ENCODE measurements at places on chromosomes 13 and 19. TPM values are rescaled to one million over a fixed set of nuclear protein-coding genes. Genes with fewer than 3 reads are reported as not detected.
A peak's percentile ranks its signal among the peaks of the same experiment; 100 is the strongest.

DNA sequence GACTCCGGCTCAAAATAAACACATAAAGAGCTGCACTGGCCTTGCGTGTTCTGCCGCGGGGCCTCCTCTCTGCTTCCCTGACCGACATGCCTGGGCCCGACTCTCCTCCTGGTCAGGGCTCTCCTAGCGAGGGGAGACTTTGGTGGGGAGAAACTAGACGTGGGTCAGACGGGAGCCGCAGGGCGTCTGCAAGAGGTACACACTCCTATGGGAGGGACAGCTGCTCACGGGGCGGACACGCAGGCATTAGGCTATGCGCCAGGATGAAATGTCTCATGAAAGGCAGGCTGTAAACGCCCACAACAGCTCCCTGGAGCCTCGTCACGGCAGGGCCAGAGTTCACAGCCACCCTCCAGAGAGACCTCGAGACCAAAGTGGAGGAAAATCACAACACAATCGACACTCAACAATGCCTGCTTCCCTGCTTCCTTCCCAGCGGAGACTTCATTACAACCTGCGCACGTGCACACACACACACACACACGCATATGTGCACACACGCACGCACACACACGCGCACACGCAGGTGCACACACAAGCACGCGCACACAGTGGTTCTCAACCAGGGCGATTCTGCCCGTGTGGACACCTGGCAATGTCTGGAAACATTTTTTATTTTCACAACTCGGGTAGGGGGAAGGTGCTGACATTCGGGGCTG is 5.8 kb downstream of the SLC39A3 start:
- H3K4me3 ChIP-seq = no peak overlapping the region
- H3K27me3 ChIP-seq = no peaks in the 10 kb centered on the region
- H3K4me1 ChIP-seq = no peaks in the 10 kb centered on the region
- H3K27ac ChIP-seq = no peak overlapping the region
- H3K36me3 ChIP-seq = peaks cover 4% of the 10 kb centered on the region

CNN1 gene
- total RNA-seq = not detected

GPR12 gene
- total RNA-seq = not detected

SELENOV gene
- not detected for total RNA-seq

- no peaks in the 10 kb centered on the region for H3K4me1 ChIP-seq
- no peaks in the 10 kb centered on the region for H3K27me3 ChIP-seq
- H3K36me3 ChIP-seq = no peaks in the 10 kb centered on the region
- H3K27ac ChIP-seq = no peak overlapping the region
- no peak for DNase-seq
- no peak overlapping the region for H3K4me3 ChIP-seq
These were observed 178.2 kb downstream of the GPC5 start for GRCh38 chr13:91576590-91576989.

- H3K4me1 ChIP-seq = peaks cover 7% of the 10 kb centered on the region
- H3K27me3 ChIP-seq = no peaks in the 10 kb centered on the region
- no peaks in the 10 kb centered on the region for H3K36me3 ChIP-seq
- no peak overlapping the region for H3K27ac ChIP-seq
These were observed 78.3 kb downstream of the IER2 start for GRCh38 chr19:13228561-13228960.

DNA sequence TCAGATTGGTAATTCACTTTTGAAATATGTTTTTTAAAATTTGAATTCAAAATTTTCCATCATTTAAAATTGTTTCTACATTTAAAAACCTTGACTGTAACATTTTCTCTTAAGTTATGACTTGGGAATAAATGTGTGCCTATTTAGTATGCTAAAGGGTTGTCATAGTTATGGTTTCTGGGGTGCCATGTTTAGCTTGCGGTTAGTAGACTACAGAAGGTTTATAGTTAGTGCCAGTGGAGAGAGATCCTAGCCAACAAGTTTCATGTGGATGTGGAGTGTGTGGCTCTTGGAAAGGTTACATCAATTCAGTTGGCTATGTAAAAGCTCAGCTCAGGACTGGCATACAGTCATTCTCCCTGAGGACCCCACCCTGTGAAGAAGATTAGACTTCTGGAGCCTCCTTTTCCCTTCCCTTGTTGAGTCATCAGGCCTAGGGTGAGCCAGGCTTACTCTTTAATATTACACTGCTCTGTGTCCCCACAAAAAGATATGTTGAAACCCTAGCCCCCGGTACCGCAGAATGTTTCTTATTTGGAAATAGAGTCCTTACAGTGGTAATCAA is 20.4 kb downstream of the LMO7 start:
- no peaks in the 10 kb centered on the region for H3K36me3 ChIP-seq
- no peak overlapping the region for H3K4me3 ChIP-seq
- DNase-seq = peak; percentile 29
- no peaks in the 10 kb centered on the region for H3K27me3 ChIP-seq

DNA sequence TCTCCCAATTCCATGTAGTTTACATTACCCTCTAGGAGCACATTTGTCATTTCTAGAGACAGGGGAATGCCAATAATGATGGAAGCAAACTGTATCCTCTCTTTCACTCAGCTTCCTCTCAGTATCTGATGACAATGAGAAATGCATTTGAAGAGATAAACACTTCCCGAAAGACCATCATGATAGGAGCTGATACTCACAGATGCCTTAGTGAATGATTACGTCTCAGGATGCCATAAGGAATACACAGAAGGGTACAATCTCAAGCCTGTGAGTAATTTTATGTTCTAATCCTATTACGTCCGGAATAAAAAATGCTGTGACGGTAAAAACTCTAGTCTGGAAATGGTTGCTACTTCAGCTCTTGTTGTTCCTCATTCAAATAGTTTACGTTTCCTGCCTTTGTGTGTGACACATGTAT is 663.8 kb upstream of the MIR17HG start:
- H3K27ac ChIP-seq = no peak overlapping the region
- H3K36me3 ChIP-seq = no peaks in the 10 kb centered on the region
- DNase-seq = peak; percentile 66
- no peaks in the 10 kb centered on the region for H3K27me3 ChIP-seq
- H3K4me3 ChIP-seq = no peak overlapping the region

DNA sequence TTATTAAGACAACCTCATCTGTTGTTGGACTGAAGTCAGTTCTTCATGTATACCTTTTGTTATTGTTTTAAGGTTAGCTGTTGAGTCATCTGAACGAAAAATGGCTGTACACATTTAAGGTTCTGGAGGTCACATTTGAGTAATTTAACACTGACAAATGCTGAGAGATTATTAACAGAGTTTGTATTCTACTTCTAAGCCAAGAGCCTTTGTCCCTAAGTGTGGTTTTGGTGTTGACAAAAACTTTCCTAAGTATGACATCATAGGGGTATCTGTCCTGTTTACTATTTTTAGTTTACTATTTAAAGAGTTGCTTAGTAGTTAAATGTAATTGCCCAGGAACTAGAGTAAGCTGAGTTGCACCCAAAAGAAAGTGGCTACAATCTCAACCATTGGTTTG is 71.9 kb downstream of the CDK8 start:
- no peaks in the 10 kb centered on the region for H3K27me3 ChIP-seq
- H3K27ac ChIP-seq = no peak overlapping the region
- no peak overlapping the region for H3K4me3 ChIP-seq
- no peaks in the 10 kb centered on the region for H3K4me1 ChIP-seq
- no peak for DNase-seq

LGALS13 gene
- not detected for total RNA-seq

DNA sequence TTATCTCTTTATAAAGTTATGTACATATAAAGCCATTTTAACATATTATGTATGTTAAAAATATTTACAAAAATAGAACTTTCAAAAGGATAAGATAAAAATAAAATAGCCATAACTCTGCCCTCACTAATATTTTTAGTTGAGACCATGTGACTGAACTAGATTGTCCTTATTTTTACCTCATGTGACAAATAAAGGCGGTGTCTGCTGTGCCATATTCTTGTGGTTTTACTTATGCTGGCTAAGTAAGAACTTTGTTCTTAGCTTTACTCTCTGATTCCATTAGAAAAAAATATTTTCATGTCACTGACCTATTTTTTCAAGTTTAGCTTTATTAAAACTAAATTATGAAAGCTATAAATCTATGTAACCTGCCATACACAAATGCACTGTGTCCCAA is 135.6 kb upstream of the TSC22D1 start:
- no peak overlapping the region for H3K27ac ChIP-seq
- no peaks in the 10 kb centered on the region for H3K36me3 ChIP-seq
- no peak for DNase-seq
- no peak overlapping the region for H3K4me3 ChIP-seq

- H3K27me3 ChIP-seq = no peaks in the 10 kb centered on the region
- H3K27ac ChIP-seq = no peak overlapping the region
- no peak overlapping the region for H3K4me3 ChIP-seq
- DNase-seq = no peak
- H3K4me1 ChIP-seq = peaks cover 43% of the 10 kb centered on the region
These were observed 21.2 kb upstream of the SCEL start for GRCh38 chr13:77514336-77514726.

DNA sequence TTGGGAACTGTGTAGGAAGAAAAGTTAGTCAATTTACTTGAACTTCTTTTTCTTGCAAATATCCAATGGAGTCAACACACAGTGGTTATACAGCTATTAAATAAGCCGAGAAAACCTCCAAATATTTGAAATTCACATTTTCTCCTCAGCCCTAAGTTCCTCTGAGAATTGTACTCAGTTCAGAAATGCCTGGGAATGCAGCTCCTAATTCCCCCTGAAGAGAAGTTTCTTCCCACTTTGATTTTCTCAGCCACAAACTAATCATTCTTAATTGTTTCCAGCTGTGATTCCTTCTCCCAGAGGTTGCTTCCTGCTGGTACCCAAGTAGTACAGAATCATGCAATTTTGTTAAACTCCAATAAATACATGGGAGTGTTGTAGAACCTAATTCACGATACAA is 246.1 kb upstream of the MIR17HG start:
- H3K4me3 ChIP-seq = no peak overlapping the region
- DNase-seq = peak; percentile 48
- no peaks in the 10 kb centered on the region for H3K36me3 ChIP-seq
- no peaks in the 10 kb centered on the region for H3K4me1 ChIP-seq

GRCh38 chr13:111079375-111079774 is 35.7 kb upstream of the ARHGEF7 start:
- DNase-seq = no peak
- H3K4me3 ChIP-seq = no peak overlapping the region
- no peaks in the 10 kb centered on the region for H3K27me3 ChIP-seq
- no peak overlapping the region for H3K27ac ChIP-seq
- H3K4me1 ChIP-seq = no peaks in the 10 kb centered on the region
- no peaks in the 10 kb centered on the region for H3K36me3 ChIP-seq

TPT1 gene
- total RNA-seq = 1,963 TPM
